Chondrocyte (in vitro differentiated cells): ENCODE measurements at places on chromosomes 5 and 9.

GRCh38 chr9:131918481-131918880, 161.2 kb downstream of the MED27 start:
- no peak for DNase-seq

- no peak for DNase-seq
Measured at GRCh38 chr5:174723979-174724483, 351 bp upstream of the MSX2 start.

- DNase-seq: no peak
Measured at GRCh38 chr9:117725426-117725887, 21.3 kb downstream of the TLR4 start.

DNA sequence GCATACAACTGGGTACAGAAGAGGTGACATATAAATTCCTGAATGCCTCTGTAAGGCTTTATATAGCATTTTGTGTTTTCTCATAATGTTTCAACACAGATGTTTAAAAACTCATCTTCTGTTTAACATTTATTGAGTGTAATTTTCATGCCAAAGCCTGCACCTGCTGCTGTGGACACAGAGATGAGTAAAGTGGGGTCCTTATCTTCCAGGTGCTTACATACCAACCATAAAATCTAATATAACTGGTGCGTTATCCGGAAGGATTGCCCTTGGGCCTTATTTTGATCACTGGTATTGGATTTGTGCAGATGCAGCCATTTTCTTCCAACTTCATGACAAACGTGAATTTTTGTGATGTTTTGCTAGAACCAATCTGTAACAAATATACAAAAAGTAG, 222.3 kb downstream of the DMRT2 start:
- no peak for DNase-seq

- DNase-seq: no peak
Measured at GRCh38 chr5:145237843-145238242, 597.3 kb downstream of the PRELID2 start.

DNA sequence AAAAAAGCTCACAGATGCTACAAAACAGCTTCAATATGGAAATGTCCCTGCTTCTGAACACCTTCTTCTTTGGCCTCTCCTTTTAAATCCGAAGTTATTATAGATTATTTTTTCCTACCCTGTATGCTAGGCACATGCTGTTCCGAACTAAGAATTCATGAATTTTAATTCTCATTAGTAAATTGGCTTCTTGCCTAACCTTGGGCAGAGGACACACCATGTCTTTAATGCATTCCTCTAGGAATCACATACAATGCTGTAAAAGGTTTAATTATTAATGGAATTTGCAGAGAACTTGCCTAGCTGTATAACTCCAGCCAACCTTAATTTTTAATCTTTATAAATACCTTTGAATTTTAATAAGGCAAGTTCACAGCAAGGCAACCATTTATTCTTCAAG, 234.4 kb downstream of the NTRK2 start:
- no peak for DNase-seq

GRCh38 chr9:107409581-107410389, 79.8 kb downstream of the KLF4 start:
- no peak for DNase-seq

DNA sequence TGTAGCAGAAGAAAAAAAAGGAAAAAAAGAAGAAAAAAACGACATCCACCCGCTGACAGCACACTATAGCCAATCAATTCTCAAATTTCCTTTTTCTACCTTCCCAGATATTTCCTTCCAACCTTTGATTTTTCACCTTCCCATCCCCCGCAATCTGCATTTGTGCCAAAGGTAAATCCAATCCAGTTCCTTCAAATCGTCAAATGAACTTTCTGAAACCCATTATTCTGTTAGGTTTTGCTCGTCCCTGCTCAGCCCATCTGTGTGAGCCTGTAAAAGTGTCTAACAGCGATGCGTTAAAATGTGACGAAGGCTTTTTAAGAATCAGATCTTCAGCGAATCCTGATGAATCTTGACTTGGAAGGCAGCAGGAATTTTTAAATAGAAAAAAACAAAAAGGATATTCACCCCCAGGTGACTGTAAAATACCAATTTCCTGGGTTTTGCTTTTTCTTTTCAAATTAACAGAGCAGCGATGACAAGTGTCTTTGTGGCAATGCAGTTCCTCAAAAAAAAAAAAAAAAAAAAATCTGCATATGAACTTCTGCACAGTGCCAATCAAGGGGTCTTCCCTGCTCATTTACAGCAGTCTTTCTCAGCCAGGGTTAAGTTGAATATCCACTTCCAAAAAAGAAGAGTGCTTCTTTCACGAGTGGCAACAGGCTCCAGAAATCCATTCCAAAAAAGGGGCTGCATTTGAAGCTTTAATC, 367 bp upstream of the SHC3 start:
- DNase-seq: no peak

- no peak for DNase-seq
Measured at GRCh38 chr5:130875656-130876055, 289.4 kb downstream of the HINT1 start.

DNA sequence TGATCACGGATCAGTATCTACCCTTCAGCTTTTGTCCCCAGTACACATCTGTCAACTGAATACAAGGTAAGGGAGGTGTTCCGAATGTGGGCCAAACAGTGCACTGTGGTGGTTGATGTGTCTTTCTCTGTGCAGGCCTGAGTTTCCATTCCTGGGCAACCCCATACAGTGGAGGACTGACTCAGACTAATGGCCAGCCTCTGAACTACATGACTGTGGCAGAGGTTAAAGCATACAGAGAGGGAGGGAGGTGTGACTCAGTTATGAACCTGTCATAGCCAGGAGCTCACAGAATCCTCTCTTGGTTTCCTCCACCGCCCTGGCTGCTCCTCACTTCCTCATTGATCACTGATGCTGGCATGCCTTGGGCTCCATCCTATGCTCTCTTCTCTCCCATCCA, 136.4 kb upstream of the TAS2R1 start:
- DNase-seq: no peak

GRCh38 chr9:36728651-36729520, 156.2 kb downstream of the MELK start:
- peak; percentile 72 for DNase-seq

GRCh38 chr5:677131-678101, 15.7 kb downstream of the TPPP start:
- DNase-seq: peak; percentile 86

- DNase-seq: no peak
Measured at GRCh38 chr5:105836268-105836667, 1834.5 kb downstream of the EFNA5 start.
